ENCODE measurements at places on chromosomes 13 and 19. TPM values are rescaled to one million over a fixed set of nuclear protein-coding genes. Genes with fewer than 3 reads are reported as not detected.

GRCh38 chr13:108361769-108362168 lies 92.3 kb downstream of the TNFSF13B start:
- no peaks in the 10 kb centered on the region for H3K36me3 ChIP-seq
- H3K4me1 ChIP-seq = no peaks in the 10 kb centered on the region

- DNase-seq = no peak
- H3K4me3 ChIP-seq = no peak overlapping the region
- H3K36me3 ChIP-seq = no peaks in the 10 kb centered on the region
Measured at GRCh38 chr19:33669376-33669775, 47.6 kb downstream of the CHST8 start.

Gene ADAT3
- 9.0 TPM for total RNA-seq

DNA sequence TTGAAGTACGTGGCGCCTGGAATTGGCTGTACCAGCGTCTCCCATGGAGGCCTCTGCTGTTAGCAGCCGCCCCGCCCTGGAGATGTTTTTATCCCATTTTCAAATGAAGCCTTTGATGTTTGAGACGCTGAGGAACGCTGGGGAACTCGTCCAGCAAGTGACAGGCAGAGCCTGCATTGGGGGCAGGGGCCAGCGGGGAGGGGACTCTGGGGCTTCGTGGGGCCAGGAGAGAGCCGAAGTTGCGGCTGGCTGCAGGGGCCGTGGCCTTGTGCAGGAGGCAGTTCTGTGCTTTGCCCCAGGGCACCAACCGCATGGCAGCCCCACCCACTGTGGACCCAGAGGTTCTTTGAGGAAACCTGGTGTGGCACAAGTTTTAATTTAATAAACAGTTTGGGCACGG lies 13.5 kb downstream of the SPPL2B start:
- H3K27ac ChIP-seq = no peak overlapping the region
- H3K27me3 ChIP-seq = no peaks in the 10 kb centered on the region
- H3K4me1 ChIP-seq = no peaks in the 10 kb centered on the region

Gene SGCG
- 0.67 TPM for total RNA-seq

- no peak overlapping the region for H3K4me3 ChIP-seq
- no peaks in the 10 kb centered on the region for H3K36me3 ChIP-seq
- H3K27ac ChIP-seq = no peak overlapping the region
- no peak for DNase-seq
- H3K27me3 ChIP-seq = no peaks in the 10 kb centered on the region
- no peaks in the 10 kb centered on the region for H3K4me1 ChIP-seq
Measured at GRCh38 chr19:6213266-6213595, 66.5 kb downstream of the MLLT1 start.

DNA sequence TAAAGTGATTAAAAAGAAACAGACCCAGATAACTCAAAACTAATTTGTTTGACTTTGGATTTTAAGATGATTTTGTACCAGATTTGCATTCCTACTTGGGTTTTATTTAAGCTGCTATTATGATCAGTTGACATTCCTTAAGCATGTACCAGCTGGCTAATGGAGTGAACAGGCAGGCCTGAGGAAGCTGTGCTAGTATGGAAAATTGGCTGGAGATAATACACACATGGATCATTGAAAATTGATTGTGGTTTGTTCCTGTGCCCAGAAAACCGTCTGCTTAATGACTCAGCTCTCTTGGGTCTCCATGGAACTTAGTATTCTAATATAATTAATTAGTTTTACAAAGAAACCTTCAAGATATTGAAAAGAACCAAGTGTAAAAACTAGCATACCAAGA lies 22.6 kb downstream of the POLR1D start:
- H3K4me3 ChIP-seq = no peak overlapping the region
- no peaks in the 10 kb centered on the region for H3K27me3 ChIP-seq
- peak; percentile 69 for DNase-seq
- H3K36me3 ChIP-seq = no peaks in the 10 kb centered on the region
- H3K4me1 ChIP-seq = peaks cover 29% of the 10 kb centered on the region

- H3K4me1 ChIP-seq = peaks cover 2% of the 10 kb centered on the region
- H3K27ac ChIP-seq = no peak overlapping the region
- no peak overlapping the region for H3K4me3 ChIP-seq
- DNase-seq = no peak
- H3K27me3 ChIP-seq = no peaks in the 10 kb centered on the region
Measured at GRCh38 chr13:32228330-32229041, 86.7 kb downstream of the ZAR1L start.

DNA sequence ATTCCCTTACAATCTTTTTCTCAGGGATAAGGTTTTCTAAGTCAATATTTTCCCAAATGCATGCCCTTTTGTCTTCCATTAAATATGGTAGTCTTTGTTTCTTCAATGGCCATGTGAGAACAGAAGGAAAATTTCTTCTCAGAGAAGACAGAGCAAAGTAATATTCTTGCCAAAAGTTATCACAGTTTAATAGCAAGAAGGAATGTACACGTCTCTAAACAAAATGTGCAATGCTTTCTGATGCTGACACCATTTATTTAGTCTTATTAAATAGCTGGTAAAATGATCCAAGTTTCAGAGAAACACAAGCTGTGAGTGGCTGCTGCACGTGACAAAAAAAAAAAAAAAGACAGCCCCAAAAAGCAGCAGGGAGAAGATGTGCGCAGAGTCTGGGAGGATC lies 542.5 kb downstream of the GPC6 start:
- no peaks in the 10 kb centered on the region for H3K27me3 ChIP-seq
- no peak for DNase-seq
- H3K36me3 ChIP-seq = no peaks in the 10 kb centered on the region
- no peaks in the 10 kb centered on the region for H3K4me1 ChIP-seq
- H3K4me3 ChIP-seq = no peak overlapping the region

- no peak overlapping the region for H3K27ac ChIP-seq
- no peaks in the 10 kb centered on the region for H3K36me3 ChIP-seq
- no peaks in the 10 kb centered on the region for H3K27me3 ChIP-seq
- no peaks in the 10 kb centered on the region for H3K4me1 ChIP-seq
- no peak overlapping the region for H3K4me3 ChIP-seq
Measured at GRCh38 chr13:80989241-80989640, 648.3 kb upstream of the SPRY2 start.
